Umbilical cord (tissue), 2 donors: ENCODE measurements at places on chromosomes 13 and 19. TPM values are rescaled to one million over a fixed set of nuclear protein-coding genes. Genes with fewer than 3 reads are reported as not detected.

GRCh38 chr13:27375686-27376326 is 48.6 kb upstream of the GTF3A start:
- peak; percentile 59 for DNase-seq

GRCh38 chr13:91572439-91572838 is 174.0 kb downstream of the GPC5 start:
- DNase-seq = no peak

DNA sequence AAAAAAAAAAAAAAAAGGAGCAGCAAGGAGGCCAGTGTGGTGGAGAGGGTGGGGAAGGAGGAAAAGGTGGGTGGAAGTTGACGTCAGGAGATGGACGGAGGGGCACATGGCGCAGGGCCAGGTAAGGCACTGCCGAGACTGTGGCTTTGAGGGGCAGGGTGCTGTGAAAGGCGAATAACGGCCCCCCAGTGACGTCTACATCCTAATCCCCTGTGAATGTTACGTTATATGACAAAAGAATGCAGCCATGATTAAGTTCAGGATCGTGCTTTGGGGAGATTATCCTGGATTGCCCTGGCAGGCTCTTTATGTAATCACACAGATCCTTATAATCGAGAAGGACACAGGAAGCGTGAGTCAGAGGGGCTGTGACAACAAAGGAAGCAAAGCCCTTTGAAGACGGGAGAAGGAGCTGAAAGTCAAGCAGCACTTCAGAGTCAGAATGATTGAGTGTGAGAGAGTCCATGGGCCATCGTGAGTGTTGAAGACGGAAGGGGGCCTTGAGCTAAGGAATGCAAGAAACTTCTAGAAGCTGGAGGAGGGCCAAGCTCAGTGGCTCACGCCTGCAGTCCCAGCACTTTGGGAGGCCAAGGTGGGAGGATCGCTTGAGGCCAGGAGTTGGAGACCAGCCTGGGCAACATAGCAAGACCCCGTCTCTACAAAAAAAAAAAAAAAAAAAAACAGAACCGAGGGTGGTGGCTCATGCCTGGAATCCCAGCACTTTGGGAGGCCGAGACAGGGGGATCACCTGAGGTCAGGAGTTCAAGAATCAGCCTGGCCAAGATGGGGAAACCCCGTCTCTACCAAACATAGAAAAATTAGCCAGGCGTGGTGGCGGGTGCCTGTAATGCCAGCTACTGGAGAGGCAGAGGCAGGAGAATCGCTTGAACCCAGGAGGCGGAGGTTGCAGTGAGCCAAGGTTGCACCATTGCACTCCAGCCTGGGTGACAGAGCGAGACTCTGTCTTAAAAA is 13.8 kb upstream of the CEACAM16 start:
- peak; percentile 81 for DNase-seq

GRCh38 chr13:34816245-34816884 is 125.7 kb upstream of the NBEA start:
- peak; percentile 90 for DNase-seq

GRCh38 chr19:44685877-44686276 is 13.1 kb upstream of the CEACAM16 start:
- peak; percentile 18 for DNase-seq

GRCh38 chr13:50636007-50636704 is 207.3 kb downstream of the DLEU7 start:
- DNase-seq = peak; percentile 8

GRCh38 chr19:44857837-44858236 is 11.7 kb downstream of the NECTIN2 start:
- no peak for DNase-seq

- DNase-seq = peak; percentile 63
Measured at GRCh38 chr19:38838208-38838985, 6.8 kb upstream of the ECH1 start.

- peak; percentile 75 for DNase-seq
Measured at GRCh38 chr19:34985249-34986022, 14.7 kb upstream of the GRAMD1A start.

DNA sequence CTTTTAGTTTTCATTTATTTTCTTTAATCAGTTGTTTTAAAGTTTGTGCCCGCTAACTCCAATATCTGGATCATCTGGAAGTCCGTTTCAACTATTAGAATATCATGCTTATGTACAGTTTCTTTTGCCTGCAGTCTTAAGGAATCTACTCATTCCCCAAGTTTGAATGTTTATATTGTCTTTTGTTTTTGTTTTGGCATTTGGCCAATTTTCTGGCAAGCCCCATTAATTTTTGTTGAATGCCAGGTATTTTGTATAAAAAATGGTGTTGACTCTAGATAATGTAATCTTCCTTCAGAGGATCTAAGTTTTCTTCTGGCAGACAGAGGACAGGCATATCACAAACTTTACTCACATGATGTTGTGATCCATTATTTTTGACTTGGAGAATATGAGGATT is 11.1 kb upstream of the ZNF235 start:
- no peak for DNase-seq

DNA sequence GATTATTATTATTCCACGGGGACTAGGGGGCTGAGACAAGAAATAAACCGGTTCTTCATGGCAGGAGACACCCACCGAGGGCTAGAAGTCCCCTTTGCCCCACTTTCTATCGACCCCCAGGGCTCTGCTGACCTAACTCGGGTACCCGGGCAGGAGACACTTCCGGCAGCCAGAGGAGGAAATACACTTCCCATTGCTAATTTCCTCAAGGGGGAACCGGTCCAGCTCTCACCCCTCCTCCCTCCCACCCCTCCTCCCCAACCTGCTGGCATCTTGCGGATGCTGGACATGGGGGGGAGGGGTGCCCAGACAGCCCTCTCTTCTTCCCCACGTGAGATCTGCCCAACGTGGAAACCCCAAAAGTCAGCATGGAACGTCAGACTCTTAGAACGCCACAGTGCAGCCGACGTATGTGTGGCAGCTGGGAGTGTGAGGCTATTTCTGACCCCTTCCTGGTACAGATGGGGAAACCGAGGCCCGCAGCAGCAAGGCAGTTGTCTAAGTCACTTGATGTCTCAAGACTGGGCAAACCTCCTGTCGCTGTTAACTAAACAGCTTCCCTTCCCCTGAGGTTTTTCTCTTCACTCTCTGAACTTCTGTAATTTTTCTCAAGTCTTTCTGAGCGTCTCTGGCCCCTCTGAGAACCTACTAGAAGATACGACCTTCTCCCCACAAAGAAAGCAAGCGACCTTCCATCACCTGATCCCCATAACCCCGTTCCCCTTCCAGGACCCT is 3.6 kb downstream of the GPR4 start:
- DNase-seq = no peak

DNA sequence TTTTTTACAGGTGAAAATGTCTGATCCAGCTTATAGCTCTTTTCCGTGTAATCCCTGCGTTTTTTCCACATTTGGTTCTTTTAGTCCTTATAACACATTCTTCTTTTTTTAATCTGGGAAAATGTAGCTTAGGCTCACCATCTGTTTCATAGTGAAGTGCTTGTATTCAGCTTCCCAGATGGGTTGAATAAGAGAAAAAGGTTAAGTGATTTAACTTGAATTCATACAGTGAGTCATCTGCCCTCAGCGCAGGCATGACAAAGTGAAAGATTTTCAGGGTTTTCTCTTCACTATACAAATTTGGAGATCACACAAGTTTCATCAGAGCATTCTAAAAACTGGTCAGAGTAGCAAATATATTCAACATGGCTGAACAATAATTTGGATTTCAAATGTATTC is 224.8 kb downstream of the SPRY2 start:
- DNase-seq = peak; percentile 54

DNA sequence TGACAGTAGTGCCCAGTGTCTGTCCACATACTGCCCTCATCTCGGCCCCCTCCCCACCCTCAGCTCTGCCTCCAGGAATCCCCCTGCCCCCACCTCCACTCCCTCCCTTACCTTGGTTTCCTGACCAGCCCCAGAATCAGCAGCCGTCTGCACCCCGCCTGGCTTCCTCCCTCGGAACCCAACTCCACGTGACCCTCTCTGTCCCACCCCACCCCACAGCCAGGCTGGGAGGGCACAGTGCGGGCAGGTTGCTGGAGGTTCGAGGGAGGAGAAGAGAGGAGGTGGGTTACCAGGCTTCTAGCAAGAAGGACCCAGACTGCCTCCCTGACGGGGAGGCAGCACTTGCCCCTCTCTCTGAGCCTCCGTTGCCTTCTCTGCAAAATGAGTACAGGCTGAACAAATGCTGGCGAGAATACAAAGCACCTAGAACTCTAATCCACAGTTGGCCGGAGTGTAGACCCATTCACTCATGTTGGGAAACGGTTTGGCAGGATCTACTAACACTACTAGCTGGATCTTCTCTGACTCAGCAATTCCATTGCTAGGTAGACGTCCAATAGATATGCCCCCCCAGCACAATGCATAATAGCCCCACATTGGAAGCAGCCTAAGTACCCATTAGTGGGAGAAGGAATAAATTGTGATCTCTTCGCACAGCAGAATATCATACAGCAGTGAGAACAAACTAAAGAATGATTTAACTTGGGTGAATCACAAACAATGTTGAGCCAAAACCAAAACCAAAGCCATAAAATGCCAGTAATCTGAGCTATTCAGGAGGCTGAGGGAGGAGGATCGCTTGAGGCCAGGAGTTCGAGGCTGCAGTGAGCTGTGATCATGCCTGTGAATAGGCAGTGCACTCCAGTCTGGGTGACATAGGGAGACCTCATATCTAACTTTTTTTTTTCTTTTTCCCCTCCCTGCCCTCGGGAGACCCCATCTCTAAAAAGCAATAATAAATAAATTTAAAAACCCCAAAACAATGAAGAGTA is at the start of gene RASAL3:
Gene RASAL3, minus strand, starts transcription at position 151 of the 992 bp plus-strand sequence. CDS start 186 bp downstream, outside the sequence.
- no peak for DNase-seq

GRCh38 chr19:43913383-43913782 is 21.7 kb downstream of the ZNF45 start:
- DNase-seq = no peak

- peak; percentile 96 for DNase-seq
Measured at GRCh38 chr19:29843180-29844051, 31.6 kb downstream of the CCNE1 start.

DNA sequence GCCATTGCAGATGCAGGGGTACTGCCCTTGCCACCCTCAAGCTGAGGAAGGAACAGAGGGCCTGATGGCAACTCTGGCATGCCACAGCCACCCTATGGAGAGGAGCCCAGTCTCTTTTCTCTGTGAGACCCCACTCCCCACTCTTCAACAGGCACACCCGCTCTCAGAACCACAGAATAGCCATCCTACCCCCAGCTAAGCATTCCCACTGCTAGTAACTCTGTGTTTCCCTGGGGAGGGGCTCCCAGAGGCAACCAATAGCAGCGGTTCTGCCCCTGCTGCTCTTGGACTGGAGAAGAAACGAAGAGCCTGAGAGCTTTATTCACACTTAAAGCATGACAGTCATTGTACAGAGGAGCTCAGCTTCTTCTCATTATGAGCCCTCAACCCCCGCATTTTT is 49.3 kb downstream of the UBL3 start:
- DNase-seq = no peak

GRCh38 chr19:22628401-22628800 is 5.7 kb upstream of the ZNF492 start:
- no peak for DNase-seq

DNA sequence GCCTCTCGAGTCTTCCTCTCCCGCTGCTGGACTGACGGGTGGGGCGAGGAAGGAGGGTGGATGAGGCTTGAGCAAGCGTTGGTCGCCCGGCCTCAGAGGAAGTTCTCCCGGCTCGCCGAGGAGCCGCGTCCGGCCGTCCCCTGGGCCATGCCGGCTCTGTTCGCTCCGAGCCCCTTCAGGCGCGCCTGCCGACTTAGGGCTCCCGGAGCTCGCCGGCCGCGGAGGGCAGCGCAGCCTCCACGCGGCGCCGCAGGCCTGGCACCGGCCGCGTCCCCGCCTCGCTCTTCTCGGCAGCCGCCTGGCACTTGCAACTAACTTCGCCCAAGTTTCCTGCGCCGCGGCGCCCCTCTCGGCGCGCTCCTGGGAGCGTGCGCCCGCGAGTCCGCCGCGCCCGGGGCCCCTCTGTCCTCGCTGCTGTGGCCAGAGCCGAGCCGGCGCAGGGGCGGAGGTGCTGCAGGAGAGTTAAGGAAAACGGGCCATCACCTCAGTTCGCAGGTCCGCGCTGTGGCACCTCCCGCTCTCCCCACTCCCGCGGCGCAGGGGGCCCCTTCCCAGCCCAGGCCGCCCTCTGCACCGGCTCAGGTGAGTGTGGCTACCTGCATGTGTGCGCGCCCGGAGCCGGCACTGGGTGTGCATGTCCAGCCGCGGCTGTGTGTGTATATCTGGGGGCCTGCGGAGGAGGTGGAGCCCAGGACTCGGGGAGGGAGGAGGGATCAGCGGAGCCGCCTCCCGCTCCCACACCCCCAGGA is 641 bp upstream of the SOX21 start:
- peak; percentile 63 for DNase-seq

- DNase-seq = peak; percentile 26
Measured at GRCh38 chr13:45231722-45232121, 30.9 kb upstream of the KCTD4 start.

GRCh38 chr19:33279430-33280350 is 22.6 kb downstream of the CEBPA start:
- no peak for DNase-seq

DNA sequence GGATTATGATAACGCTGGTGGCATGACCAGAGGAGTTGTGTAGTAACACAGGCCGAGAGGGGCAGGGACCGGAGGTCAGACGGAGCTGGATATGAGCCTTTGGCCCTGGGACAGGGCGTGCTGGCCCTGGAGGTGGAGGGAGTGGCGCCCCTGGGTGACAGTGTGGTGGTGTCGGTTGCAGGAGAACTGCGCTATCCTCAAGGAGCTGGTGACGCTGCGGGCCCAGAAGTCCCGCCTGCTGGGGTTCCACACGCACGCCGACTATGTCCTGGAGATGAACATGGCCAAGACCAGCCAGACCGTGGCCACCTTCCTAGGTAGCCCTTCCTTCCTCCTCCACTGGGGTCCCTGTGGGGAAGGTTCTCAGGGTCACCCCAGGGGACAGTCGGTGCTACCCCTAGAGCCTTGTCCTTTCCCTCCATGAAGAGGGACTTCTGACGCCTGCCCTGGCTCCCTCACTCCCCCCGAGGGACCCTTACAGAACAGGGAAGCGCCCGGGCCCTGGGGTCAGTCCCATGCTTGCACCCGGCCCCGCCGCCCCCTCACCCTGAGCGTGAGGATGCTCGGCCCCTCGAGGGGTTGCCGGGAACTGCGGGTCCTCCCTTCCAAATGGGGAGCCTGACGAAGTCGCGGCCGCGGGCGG is 12.8 kb upstream of the ZNF554 start:
- DNase-seq = no peak

ZNF99 gene
- 13.2 TPM for total RNA-seq

KISS1R gene
- not detected for total RNA-seq

LRG1 gene
- 5.5 TPM for total RNA-seq

SOX1 gene
- 0.96 TPM for total RNA-seq

CA11 gene
- not detected for total RNA-seq

ZNF682 gene
- total RNA-seq = 8.9 TPM
